ENCODE measurements at places on chromosomes 3 and 15.

DNA sequence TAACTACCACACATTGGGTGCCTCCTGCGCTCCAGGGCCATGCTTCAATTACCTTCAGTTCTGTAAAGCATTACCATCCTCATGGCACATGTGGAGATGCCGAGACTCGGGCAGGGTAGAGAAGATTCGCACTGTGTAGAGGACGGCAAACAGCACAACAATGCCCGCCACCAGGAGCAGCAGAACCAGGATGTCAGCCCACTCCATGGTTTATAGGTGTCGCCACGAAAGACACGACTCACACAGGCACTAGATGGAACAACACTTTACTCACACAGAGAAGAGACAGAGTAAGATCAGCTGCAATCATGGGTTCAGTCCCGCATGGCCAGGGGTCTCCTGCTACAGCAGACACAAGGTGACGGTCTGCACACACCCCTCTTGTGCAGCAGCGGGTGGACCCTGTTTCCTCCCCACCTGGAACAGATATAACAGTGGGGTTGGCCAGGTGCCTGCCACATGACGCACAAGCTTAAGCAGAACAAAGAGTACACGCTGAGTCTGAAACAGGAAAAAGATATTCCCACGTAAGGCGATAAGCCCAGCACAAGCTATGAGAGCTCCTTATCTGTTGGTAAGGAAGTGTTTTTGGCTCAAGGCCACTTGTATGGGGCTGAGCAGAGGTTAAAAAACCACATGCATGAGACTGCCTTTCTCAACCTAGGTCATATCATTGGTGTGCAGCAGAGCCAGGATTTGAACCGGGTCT lies 2.5 kb upstream of the TBC1D21 start:
- no peak for DNase-seq

GRCh38 chr3:50602595-50603191 lies 8.9 kb downstream of the CISH start:
- DNase-seq = no peak

DNA sequence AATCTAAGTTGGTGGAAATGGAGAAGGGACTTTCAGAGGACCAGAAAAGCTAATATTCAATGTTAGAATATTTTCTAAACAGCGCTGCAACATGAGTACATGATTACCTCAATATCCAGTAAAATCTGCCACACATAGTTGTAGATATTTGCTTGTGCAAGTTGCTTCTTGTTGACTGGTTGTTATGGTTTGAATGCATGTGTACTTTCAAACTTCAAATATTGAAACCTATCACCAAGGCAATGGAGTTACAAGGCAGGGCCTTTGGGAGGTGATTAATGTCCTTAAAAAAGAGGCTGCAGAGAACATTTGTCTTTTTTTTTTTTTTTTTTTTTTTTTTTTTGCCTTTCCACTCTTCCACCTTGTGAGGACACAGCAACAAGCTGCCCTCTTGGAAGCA lies 49.9 kb downstream of the TMCO5A start:
- DNase-seq = no peak

GRCh38 chr3:8595695-8596115 lies 48.9 kb downstream of the SSUH2 start:
- no peak for DNase-seq

GRCh38 chr15:37375519-37375918 lies 275.2 kb upstream of the MEIS2 start:
- DNase-seq = no peak

GRCh38 chr3:149619136-149619535 lies 38.7 kb downstream of the WWTR1 start:
- no peak for DNase-seq

DNA sequence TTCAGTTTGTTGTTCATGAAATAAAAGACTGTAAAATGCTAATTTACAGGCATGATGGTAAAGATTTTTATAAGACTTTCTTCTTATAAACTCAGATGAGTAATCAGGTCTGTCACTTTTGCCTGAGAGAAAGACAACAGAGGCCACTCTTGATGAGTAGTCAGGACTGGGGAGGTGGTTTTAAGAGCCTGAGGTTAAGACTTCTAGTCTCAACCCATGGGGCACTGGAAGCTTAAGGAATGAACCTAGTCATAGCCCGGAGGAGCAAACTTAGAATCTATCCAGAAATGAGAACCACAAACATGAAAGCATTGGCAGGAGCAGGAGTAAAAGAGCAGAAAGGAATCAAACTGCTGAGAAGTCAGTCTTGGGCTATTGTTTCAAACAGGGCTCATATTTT lies 846.3 kb upstream of the ARPP21 start:
- DNase-seq = no peak
